ENCODE measurements at places on chromosomes 2 and 18.

GRCh38 chr2:27118525-27119329 lies at the start of gene CGREF1:
TSS of gene CGREF1 (minus strand) at chr2:27119128. CDS start at chr2:27104366, 14,762 bp downstream.
- DNase-seq = no peak

DNA sequence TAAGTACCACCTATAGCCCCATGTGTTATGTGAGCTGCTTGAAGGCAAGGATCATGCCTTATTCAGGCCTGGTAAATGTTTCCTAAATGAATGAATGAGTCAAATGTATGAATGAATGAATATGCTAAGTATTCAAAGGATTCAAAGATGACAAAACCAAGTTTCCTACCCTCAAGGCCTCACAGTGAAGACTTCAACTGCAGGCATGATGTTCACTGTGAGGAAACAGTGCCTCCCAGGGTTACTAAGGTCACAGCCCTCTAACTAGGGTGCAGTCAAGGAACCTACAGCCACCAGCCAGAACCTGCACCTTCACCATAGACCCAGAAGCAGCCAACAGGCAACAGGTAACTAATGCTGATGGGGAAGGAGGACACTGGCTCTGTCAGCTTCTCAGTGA lies 69.3 kb downstream of the SUMO1 start:
- DNase-seq = no peak

DNA sequence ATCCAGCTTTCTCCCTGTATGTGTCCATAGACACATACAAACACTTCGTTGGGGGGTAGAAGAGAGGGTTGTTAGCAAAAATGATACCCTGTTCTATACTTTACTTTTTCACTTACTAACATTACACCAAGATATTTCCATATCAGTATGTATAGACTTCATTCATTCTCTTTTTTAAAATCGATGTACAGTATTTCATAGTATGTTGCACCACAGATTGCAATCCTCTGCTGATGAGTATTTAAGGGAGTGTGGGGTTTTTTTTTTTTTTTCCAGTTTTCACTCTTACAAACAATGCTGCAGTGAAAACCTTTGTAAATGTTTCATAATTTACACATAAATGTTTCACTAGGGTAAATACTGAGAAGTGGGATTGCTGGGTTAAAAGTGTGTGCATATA lies 402.3 kb downstream of the LRATD1 start:
- no peak for DNase-seq

DNA sequence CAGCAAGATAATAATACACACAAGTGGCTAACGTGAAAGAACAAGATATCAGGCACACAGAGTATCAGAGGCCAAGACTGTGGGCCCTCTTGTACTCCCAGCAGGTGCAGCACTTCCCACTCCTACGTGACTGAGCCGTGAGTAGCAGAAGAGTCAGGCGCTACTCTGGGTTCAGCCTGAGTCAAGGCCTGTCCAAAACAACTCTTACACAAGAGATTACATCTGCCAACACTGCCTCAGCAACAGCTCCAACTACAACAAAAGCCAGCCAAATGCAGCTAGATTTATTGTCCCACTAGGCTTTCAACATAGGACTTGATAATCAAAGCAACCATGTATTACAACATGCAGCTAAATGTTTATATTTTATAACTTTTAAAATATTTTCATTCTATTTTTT lies 56.2 kb downstream of the ITSN2 start:
- peak; percentile 33 for DNase-seq

DNA sequence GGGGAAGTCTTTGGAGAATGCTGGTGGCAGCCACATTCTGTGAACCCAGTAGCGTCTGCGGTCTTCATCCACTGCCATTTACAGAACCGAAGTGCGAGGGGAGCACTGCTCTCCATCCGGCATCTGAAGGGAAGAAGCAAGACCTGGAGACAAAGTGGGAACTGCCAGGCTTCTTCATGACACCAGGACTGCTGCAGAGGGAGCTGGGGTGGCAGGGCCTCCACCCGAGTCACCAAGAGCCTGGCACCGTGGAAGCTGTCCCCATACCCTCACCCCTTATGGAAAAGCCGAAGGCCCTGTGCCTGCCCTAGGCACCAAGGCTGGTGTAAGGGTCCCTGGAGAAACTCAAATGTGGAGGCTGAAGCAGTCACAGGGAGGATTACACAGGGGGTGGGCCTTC lies 79.8 kb downstream of the CIB4 start:
- DNase-seq = no peak

- DNase-seq = no peak
Measured at GRCh38 chr2:241571821-241572620, 13.5 kb downstream of the BOK start.

- DNase-seq = no peak
Measured at GRCh38 chr18:34817636-34818035, 107.5 kb downstream of the DTNA start.

- no peak for DNase-seq
Measured at GRCh38 chr2:170817093-170818035, 677 bp downstream of the GAD1 start.

- no peak for DNase-seq
Measured at GRCh38 chr2:187442378-187442777, 5.7 kb downstream of the CALCRL start.

- DNase-seq = no peak
Measured at GRCh38 chr2:156322686-156323231, 9.8 kb downstream of the NR4A2 start.

DNA sequence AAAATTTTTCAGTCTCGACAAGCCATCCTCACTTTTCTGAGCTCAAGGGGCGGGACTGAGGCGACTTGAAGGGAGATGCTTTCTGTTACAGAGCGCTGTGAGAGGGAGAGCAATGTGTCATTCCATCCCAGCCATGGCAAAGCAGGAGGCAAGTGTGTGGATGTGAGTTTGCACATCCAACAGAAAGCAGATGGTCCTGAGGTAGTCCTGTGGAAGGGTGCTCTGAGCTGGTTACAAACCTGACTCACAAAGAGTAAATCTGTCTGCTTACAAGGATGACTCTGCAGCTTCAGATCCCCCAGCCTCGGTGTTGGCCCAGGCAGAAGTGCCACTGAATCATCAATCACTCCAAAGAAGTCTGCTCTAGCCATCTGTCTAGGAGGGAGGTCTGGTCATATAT lies 482.0 kb upstream of the DCC start:
- DNase-seq = no peak

- no peak for DNase-seq
Measured at GRCh38 chr2:203326356-203326755, 1.8 kb upstream of the ABI2 start.

GRCh38 chr2:52181080-52181479 lies 1149.1 kb upstream of the NRXN1 start:
- DNase-seq = no peak

DNA sequence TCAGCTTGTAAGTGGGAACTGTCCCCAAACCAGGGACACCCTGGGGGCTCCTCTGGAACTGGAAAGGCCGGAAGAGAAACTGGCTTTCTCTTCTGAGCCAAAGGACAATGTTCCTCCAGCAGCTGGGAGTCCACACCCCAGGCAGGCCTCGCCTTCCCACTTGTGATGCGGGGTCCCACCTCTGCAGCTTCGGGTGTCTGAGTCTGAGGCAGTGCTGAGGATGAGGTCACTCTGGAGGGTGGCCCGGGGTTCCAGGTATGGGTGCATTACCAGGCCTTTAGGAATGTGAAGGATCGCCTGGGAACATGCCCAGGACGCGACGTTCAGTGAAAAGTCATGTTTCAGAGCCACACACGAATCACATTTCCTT lies 18.2 kb upstream of the BOK start:
- no peak for DNase-seq

- no peak for DNase-seq
Measured at GRCh38 chr2:88016960-88017779, 823 bp upstream of the RNU2-63P start.

GRCh38 chr2:159521272-159521671 lies 95.1 kb downstream of the BAZ2B start:
- DNase-seq = no peak

DNA sequence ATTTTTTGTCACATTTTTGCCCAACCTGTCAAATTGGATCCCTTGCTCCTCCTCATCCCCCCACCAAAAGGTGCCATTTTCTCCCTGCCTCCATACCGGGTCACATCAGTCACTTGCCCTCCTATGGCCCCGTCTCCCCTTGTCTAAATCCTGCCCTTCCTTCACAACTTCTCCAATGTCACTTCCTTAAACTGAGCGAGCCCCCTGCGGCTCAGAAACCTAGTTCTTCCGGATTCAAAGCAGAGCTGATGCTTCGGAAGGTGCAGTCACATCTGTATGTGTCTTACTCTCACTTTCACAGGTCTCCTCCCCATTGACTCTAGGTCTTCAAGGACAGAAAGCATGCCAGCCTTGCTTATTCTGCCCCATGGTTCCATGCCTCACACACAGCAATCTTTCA lies 22.1 kb downstream of the TNP1 start:
- no peak for DNase-seq

GRCh38 chr18:48929941-48930713 lies 20.6 kb downstream of the SMAD7 start:
- DNase-seq = no peak

GRCh38 chr18:76984193-76985155 lies 148.1 kb downstream of the MBP start:
- no peak for DNase-seq

- no peak for DNase-seq
Measured at GRCh38 chr18:59565957-59566356, 131.3 kb downstream of the CCBE1 start.

- no peak for DNase-seq
Measured at GRCh38 chr18:39238981-39239660, 1673.5 kb upstream of the CELF4 start.

DNA sequence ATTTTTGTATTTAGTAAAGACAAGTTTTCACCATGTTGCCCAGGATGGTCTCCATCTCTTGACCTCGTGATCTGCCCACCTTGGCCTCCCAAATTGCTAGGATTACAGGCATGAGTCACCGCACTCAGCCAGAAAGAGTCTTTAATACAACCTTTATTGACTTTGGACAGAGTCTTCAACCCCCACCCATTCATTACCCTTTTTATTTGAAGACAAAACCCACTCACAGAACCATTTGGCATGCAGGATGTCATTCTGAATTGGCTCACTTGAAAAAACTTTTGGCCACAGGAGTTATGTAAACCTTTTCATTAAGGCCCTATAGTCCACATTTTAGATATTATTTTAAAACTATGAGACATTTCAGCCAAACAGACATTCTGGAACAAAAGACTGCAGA lies 217.9 kb upstream of the RND3 start:
- DNase-seq = no peak

GRCh38 chr2:230246206-230246605 lies 20.7 kb downstream of the SP140 start:
- no peak for DNase-seq

GRCh38 chr18:36124841-36125240 lies 4.3 kb downstream of the SLC39A6 start:
- no peak for DNase-seq

- no peak for DNase-seq
Measured at GRCh38 chr18:2337552-2338141, 233.7 kb downstream of the METTL4 start.

DNA sequence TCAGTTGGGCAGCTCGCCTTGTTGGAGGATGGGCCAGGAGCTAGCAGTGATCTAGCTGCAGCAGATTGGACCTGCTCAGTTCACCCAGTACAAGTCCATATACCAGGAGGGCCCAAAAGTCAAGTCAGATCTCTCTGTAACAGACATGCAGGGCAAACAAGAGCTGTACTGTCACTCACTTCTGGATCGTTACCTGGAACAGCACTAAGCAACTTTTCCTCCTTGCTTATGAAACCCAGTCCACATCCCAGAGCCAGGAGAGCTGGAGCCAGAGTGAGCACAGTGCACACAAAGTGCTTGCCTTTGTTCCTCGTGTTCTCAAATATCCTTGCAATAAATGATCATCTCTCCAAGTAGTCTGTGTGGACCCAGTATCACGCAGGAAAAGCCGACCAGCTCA lies 244.1 kb upstream of the FOSL2 start:
- no peak for DNase-seq

GRCh38 chr2:68653538-68653982 lies 10.2 kb downstream of the PROKR1 start:
- no peak for DNase-seq

GRCh38 chr18:57785751-57786437 lies 17.2 kb downstream of the ATP8B1 start:
- no peak for DNase-seq

- DNase-seq = no peak
Measured at GRCh38 chr2:135091681-135092080, 39.6 kb downstream of the RAB3GAP1 start.

DNA sequence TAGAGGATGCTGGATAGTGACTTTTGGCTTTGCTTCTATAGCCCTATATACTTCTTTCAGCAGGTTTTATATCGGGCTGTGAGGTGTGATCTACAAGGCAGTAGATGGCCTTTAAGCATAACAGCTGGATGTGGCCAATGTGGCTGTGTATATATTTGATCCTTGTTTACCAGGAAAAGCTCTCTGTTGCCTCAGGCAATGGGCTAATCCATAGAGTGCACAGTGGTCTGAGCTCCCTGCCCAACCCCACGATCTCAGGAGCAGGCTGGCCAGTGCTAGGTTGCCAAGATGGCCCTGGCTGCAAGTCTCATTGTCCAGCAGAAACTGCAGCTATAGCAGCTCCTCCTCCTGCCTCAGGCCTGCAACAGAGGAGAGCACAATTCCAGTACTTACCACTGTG lies 72.3 kb upstream of the SPHKAP start:
- DNase-seq = no peak

DNA sequence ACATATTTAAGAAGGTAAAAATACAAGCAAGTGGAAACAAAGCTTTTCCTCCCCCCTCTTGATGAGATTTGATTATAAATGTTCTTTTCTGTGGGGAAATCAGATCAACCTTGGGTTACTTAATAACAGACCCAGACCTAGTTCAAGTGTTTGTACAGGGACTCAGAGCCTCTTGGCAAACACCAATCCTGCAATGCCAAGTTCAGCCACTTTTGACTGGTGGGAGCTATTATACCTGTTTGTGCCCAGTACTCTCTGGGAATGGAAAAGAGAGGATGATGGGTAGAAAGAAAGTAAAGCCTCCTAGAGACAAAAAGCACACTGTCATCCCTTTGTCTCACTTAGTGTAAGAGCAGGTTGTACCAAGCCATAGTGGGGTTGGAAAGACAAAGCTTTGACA lies 63.8 kb upstream of the EPHA4 start:
- DNase-seq = no peak

- no peak for DNase-seq
Measured at GRCh38 chr2:174768557-174768956, 4.3 kb upstream of the CHRNA1 start.

- no peak for DNase-seq
Measured at GRCh38 chr2:224952936-224953657, 89.2 kb downstream of the DOCK10 start.

- DNase-seq = no peak
Measured at GRCh38 chr2:8501061-8501720, 180.7 kb upstream of the ID2 start.

DNA sequence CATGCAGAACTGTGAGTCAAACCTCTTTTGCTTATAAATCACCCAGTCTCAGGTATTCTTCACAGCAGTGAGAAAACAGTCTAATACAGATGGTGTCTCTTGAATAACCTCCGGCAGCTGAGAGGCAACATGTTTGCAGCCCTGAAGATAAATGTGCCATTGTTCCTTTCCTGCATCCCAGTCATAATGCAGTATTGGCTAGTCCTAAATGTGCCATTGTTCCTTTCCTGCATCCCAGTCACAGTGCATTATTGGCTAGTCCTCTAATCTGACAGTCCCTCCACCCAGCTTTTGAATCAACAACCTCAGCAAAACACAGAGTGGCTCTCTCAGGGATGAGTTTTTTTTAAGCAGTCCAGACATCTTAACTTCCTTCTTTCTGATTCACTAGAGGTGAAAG lies 550.7 kb downstream of the RIT2 start:
- peak; percentile 4 for DNase-seq

All from amygdala (tissue), 56 donors.